Astrocyte of the hippocampus (primary cell): ENCODE measurements at places on chromosomes 3 and 15.
A peak's percentile ranks its signal among the peaks of the same experiment; 100 is the strongest.

- DNase-seq = no peak
These were observed 203.5 kb upstream of the NANOGP8 start for GRCh38 chr15:35288580-35288979.

GRCh38 chr15:99967841-99968371 lies 234.7 kb upstream of the LYSMD4 start:
- DNase-seq = peak; percentile 21

DNA sequence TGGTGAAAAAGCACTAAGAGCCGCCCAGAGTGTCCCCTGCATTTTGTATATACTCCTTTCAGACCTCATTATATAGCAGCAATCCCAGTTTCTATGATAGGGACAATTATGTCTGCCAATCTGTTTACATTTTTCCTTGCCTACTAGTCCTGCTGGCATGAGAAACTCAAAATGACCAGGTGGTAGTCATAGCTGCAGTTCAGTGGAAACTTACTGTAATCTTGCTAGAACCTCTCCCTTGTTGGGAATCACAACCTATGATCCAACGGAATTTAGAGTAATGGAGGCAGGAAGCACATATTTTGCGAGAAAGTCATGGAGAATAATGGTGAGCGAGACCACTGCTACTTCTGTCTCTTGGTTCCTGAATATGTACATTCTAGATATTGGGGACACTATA lies 28.6 kb upstream of the MINAR1 start:
- no peak for DNase-seq

DNA sequence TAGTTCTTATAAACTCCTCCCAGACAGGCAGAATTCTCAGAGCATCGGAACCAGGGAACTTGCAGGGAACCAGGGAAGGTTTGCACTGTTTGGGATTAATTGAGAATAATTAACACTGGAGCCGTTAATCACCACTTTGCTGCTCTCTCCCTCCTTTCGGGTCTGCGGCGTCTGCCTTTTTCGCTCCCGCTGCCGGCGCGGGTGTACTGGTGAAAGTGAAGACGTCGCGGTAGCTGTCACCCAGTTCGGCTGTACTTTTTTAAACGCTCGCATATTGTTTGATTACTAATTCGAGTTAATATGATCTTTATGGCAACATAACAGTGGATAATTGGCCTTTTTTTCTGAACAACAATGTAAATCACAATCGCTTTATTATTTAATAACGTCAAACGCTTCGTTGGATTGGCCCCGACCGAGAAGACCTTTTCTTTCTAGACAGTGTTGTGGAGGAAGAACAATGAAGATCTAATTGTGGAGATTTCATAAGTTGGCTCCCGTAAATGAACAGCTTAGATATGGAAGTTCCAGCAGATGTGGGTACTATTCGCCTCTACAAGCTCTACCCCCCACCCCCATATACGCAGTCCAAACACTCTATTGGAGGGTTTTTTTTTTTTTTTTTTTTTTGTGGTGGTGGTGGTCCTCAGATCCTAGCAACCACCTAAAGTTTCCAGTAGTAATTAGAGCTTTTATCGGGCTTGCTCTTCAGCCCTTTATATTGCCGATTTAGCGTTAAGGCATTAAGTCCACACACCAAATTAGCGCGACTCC lies 12.7 kb downstream of the SOX2 start:
- peak; percentile 71 for DNase-seq

- DNase-seq = no peak
These were observed 127.4 kb downstream of the EDEM1 start for GRCh38 chr3:5314897-5315296.

DNA sequence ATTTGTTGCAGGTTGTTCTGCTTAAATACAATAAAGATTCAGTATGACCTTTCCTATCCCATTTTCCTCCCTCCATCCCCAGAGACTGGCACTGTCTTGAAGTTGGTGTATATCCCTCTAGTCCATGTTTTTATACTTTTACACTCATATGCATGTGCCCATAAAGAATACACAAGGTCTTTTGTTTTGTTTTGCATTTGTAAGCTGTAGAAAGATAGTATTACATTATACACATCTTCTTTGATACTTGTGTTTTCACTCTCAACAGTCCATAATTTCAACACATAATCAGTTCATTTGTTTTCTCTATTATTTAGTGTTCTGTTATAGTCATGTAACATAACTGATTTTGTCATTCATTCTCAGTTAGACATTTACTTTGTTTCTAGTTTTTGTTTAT lies 88.7 kb upstream of the AADACL2 start:
- no peak for DNase-seq

DNA sequence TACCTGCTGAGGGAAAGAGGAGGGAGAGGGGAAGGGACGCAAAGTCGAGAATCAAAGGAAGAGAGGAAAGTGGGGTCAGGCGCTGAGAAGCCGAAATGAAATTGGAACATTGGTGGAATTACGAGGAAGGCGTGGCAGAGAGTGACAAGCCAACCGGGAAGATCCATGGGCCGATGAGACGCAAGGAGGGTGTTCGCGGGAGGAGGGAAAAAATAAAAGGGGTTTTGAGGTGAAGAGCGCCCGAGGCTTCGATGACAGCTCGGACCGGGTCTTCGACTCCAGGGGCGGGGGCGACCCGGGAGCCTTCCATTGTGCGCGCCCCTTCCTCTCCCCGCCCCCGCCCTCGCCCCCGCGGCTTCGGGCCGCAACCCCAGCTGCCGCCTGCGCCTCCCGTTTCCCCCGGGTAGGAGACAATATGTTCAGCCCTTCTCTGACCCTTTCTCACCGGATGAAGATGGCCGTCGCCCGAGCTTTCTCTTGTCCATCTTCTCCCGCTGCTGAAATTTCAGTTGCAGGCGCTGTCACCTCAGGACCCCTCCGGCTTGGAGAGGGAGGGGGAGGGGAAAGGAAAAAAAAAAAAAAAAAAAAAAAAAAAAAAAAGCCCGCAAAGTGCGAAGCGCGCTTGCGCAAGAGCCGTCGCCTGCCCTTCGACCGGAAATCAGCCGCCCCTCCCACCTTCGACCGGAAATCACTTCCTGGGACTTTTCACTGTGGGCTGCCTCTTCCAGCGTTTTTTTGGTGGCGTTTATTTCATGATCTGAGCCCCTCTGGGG lies at the start of gene SENP7:
SENP7 (minus strand) TSS at position 567 of the 773 bp plus-strand sequence; CDS start at position 485, 82 bp downstream.
- DNase-seq = peak; percentile 90

DNA sequence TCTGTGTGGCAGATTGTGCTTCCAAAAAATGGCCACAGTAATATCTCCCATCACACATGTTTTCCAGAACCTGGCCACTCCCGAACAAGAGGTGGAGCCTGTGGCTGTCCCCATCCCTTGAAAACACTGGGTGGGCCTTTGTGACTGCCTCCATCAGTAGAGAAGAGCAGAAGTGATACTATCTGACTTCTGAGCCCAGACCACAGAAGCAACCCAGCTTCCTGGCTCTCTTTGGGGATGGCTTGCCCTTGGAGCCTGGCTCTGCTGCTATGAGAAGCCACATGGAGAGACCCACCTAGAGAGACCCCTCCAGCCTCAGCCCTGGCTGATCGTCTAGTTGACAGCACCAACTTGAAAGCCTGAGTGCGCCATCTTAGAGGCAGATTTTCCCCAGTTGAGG lies 39.8 kb upstream of the CMTM8 start:
- no peak for DNase-seq

DNA sequence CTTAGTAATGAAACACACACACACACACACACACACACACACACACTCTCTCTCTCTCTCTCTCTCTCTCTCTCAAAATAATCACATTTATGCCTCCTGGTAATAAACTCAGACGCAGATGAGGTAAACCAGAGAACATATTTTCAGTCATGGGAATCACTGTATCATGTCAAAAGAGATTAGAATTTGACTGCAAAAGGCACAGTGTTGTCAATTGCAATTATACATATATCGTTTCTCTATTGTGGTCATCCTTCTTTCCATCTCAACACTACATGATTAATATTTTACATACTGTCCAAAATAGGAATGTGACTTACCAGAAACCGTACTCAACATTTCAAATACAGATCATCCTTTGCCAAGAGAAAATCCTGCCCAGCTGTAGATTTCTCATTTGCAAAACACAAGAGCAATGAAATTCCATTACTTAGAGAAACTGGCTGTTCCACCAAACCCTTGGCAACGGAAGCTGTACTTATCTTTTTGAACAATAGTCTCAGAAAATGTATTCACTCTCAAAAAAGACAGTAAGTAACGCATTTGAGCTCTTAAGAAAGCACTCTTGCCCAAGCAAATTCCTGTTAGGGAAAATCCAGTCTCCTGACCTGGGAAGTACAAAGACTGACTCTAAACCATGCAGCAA lies 24.3 kb downstream of the PDZRN3 start:
- peak; percentile 62 for DNase-seq

DNA sequence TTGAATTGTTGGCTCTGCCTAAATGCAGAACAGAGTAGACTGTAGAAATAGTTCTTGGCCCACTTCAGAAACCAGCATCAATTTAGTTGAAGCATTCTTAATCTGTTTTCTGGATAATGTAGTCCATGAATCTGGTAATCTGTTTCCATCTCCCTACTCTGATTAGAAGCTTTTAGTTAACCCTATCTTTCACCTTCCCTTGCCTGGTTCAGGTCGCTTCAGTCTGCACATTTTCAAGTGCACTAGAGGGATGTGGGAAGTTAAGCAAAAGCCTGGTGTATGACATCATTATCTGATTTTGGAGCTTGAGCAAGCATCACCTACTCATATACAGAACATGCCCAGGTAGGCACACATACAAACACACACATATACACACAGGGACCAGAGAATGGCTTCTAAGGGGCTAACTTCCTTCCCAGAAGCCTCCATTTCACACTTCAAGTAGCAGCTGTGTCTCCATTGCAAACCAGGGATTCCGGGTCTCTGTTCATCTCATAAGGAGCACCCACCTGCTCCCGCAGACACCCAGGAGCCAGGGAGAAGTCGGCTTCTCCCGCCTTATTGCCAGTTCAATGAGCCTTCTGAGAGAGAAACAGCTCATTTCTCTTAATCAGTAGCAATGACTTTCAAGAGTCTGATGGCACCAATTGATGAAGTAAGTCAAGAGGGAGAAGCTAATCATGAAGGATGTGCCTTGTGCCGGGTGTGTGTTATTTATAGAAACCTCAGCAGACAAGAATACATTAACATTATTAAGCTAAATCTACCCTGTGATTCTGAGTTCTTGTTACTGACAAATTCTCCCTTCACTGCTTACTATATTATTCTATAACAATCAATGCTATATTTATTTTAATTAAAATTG lies 347.9 kb upstream of the STAC start:
- no peak for DNase-seq

DNA sequence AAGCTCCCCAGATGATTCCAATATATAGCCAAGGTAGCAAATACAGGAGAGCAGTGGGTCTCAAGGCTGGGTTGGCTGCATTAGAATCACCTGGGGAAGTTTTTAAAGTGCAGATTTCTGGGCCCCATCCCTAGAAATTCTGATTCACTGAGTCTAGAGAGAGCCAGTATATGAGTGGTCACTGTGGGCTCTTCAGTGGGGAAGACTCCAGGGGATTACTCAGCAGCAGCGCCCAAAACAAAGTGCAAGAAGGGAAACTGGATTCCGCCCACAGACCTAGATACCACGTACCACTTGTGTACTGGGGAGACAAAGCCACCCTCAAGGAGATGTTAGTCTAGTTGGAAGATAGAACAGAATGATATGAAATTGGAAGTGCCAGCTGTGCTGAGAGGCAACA lies 40.0 kb downstream of the NME9 start:
- DNase-seq = no peak

- DNase-seq = no peak
These were observed 104.2 kb downstream of the ITPR1 start for GRCh38 chr3:4597208-4597985.

DNA sequence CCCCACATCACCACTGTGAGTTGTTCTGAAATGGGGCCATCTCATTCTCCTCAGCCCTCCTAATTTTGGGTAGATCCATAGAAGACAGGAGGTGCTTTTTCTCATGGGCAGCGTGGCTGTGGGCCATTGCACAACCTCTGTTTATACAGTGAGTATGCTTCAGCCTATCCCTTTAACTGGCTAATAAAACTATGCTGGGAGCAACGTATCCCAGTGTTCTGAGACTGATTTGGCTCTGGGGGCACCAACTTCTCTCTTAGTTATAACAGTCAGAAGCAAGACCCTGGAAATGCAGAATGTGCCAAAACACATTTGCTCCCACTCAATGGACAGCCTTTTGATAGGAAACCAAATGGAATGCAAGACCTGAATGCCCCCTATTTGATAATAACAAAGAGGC lies 97.1 kb upstream of the ICE2 start:
- DNase-seq = no peak

DNA sequence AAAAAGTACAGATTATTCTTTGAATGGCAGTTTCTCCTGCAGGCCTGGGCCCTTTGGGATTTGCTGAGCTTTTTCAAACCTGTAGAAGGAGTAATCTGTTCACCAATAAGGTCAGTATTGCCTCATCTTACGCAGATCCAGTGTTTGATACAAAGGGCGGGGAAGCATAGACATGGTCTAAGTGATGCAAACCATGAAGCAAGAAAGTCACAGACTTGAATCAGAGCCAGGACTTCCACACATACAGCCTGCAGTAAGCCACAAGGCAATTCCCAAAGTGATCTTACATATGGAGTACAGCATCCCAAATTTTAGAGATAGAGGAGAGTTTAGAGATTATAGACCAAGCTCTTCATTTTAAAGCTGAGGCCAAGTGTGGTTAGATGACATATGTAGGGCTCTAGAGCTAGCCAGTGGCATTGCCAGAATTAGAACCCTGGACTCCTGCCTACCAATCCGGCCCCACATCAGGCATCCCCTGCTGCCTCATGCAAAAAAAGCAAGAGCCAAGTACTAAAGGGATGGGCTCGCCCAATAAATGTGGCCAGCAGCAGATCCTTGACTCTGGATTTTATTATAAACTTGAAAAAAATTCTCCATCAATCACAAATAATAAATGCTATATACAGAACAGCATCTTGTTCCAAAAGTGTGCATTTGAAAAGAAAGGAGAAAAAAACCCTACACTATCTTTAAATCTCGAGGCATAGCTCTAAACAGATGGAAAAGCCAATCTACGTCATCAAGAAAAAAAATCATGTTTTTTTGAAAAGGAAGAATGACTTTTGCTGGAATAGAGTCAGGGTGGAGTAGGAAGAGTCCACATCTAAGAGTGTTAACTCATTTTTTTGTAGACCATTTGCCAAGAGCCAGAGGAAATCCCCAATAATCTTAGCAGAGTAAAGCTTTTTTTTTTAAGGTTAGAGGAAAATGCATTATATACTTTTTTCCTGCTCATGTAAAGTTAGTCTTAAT lies 24.0 kb downstream of the ABI3BP start:
- no peak for DNase-seq

GRCh38 chr3:40451551-40451950 lies 5.6 kb upstream of the RPL14 start:
- DNase-seq = peak; percentile 20

DNA sequence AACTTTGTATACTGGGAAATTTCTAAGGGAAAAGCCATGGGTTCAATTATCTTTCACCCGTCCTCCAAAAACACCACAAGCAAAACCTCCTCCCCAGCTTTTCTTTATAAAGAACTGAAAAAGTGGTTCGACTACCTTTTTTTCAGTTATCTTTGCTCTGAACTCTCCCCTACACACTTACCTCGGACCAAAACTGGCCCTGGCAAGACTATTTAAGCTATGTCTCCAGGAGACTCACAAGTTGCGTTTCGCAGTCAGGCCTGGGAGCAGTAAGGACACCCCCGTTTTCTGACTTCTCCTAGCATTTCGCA lies 645 bp downstream of the COPS2 start:
- no peak for DNase-seq
